Liver (tissue), 10 donors: ENCODE measurements at places on chromosomes 4 and X.
A peak's percentile ranks its signal among the peaks of the same experiment; 100 is the strongest.

DNA sequence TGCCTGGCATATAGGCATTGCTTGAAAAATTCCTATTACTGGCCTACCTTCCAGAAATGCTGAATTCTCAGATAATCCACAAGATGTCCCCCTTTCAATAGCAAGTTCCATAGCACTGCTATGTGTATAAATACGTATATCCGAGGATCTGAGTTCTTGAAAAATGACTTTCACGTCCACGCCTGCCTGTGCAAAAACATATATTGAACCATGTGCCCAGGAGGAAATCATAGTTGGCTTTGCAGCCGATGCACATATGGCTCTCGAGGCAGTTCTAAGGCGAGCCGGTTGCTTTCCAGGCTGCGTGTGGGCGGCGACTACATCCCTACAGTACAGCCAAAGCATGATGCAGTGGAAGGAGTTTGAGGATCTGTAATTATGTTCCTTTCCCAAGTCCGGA is 55.4 kb upstream of the ESX1 start:
- DNase-seq = no peak

DNA sequence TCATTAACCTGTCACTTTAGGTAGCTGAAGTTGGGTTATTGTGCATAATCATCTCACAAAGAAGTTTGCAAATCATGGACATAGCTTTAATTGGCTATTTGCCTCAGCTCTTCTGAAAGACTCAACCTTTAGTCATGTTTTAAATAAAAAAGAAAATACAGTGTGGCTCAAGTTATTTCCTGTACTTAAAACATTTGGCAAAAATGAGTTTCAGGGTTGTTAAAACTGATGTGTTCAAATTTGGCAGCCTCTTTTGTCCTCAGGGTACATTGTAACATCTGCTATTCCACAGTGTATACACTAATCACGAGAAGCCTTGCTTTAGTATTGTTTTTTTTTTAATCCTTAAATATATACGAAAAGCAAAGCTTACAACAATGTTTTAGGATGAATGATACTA is 31.5 kb upstream of the HPGD start:
- no peak for DNase-seq

DNA sequence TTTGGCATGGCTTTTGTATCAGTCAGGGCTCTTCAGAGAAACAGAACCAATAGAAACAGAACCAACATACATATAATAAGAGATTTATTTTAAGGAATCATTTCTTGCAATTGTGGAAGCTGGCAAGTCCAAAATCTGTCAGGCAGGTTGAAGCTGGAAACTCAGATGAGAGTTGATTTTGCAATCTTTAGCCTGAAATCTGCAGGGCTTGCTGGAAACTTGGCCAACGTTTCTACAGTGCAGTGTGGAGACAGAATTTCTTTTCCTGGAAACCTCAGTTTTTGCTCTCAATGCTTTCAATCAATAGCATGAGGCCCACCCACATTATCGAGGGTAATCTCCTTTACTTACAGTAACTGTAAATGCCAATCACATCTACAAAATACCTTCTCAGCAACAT is 45.4 kb downstream of the COMMD8 start:
- DNase-seq = no peak

DNA sequence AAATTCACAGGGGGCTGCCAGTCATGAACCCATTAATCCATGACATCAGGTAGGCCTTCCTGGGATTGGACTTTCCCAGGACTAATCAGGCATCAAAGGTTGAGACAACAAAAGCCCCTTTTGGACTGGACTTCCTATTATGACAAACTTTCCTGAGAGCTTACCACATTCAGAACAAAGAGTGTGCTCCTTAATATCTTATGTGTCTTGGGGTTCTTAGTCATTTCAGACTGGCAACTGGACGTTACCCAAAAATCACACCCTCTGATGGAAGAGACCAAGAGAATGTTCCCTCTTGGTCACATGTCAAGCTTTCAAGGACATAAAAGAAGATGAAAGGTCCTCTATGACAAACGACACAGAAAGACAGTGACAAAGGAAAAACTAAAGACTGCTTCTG is 31.6 kb upstream of the PPP1R2C start:
- DNase-seq = no peak

GRCh38 chr4:148004228-148004857 is 272.5 kb downstream of the ARHGAP10 start:
- DNase-seq = no peak

DNA sequence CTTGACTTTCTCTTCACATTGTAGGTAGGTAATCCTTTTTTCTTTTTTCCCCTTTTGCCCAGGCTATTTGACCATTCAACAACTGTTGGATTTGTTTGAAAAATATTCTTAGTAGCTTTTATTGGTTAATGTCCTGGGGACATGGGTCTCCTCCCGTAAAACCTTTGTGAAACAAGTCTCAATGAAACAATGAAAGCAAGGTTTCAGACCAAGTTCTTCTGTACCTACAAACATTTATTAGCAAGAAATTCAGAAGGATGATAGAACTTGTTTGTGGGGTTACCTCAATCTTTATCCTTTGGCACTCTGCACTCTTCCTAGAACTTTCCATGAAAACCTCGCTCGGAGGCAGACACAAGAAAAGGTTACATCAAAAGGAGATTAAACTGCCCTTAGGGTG is 190.7 kb upstream of the ANK2 start:
- DNase-seq = no peak

GRCh38 chr4:156476359-156476758 is 495.2 kb downstream of the PDGFC start:
- DNase-seq = no peak

- no peak for DNase-seq
These were observed 3.0 kb downstream of the ZIC3 start for GRCh38 chrX:137568741-137569469.

GRCh38 chrX:133709501-133709900 is 275.9 kb downstream of the GPC3 start:
- DNase-seq = no peak

DNA sequence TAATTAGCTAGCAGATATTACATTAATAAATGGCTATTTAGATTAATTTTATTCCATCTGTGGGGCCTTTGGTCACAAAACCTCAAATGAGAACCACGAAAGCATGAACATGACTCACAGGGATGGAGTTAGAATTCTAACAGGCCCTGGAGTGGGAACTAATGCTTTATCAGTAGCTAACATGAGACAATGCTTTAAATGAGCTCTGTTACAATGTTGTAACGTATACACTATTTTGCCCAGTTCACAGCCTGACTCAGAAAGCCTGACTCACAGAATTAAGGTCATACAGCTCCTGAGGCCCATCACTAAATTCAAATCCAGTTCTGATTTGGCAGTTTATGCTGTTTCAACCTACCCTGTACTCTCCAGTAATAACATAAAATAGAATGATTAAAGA is 23.2 kb downstream of the VEGFC start:
- no peak for DNase-seq

DNA sequence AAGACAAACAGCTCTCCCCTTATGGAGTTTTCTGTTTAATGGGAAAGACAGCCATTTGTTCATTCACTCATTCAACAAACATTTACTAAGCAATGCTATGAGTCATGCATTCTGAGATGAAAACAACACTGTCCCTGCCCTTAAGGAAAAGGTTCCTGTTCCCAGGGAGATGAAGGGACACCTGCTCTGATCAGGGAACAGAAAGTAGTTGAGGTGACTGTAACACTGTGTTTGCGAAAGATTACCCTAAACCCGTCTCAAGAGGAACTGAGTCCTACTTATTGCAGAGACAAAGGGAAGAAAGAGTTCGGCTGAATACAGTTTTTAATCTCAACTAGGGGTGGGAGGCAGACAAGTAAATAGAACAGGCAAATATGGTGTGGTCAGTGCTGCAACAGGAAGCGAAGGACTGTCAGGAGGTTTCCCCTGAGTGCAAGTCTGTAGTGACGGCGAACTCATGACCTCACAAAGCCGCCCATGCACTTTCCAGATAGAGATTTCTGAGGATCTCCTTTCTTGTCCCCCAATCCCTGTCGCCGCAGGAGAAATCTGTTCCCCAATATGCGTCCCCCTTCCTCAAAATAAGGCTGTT is 712 bp downstream of the STX18 start:
- peak; percentile 41 for DNase-seq

DNA sequence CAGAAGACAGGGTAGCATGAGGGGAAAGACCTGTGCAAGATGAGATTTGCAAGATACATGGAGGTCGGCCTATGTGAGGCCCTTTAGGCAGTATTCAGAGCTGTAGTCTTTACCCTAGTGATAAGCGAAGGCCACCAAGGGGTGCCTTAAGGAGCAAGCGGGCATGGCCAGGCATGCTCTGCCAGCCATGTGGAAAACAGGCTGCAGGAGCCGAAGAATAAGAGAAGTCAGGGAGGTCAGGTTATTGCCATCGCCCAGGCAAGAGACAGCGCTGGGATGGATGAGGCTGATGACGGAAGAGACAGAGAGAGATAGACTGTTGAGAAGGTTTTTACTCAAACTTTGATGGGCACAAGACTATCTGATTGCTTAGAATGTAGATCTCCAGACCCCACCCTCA is 7.0 kb upstream of the FATE1 start:
- no peak for DNase-seq

GRCh38 chr4:10260777-10261176 is 144.2 kb upstream of the WDR1 start:
- DNase-seq = no peak

GRCh38 chrX:16185725-16186136 is 18.4 kb downstream of the MAGEB17 start:
- no peak for DNase-seq

DNA sequence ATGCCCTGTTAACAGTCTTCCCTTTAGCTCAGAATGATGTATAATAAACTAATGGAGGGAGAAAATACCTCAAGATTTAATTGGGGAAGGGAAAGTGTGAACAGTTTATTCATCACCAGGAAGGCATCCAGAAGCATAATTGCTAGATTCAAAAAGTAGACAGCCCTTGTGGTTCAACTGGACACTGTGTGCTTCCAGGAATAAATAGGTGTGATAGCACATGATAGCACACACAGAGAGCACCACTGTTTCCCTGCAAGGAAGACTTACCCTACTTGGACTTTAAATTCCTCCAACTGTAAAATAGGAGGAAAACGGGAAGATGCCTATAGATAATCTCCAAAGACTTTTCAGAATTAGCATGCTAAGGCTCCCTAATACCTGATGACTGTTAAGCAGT is 27.8 kb downstream of the SLC39A8 start:
- DNase-seq = no peak

DNA sequence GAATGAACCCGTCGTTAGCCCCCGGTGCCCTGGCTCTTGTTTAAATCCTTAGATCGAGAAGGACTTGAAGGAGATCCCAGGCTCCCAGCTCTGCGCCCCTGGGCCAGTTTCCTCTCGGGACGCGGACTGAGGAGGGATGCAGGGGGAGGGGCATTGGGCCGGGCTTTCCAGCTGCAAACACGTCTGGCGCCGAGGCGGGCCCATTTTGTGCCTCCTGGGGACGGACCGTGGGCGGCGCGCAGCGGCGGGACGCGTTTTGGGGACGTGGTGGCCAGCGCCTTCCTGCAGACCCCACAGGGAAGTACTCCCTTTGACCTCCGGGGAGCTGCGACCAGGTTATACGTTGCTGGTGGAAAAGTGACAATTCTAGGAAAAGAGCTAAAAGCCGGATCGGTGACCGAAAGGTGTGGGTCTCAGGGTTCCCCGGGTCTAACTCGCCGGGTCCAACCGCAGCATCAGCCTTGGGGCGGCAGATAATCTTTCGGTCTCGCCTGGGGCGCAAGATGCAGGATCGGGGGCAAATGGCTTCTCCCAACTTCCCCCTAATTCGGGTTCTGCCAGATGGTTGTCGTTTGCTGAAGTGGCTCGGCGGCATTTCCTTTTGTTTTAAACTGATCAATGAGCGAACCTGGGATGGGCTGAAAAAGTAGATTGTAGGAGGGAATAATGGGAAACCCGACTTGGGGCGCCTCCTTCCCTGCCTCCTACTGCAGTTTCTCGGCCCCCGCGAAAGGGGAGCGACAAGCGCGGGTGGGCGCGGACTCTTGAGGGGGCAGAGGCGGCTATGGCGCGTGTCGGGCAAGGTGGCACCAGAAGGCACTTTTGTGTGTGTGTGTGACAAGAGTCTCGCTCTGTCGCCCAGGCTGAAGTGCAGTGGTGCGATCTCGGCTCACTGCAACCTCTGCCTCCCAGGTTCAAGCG is 2.9 kb downstream of the PDGFRA start:
- no peak for DNase-seq

GRCh38 chrX:133933316-133933715 is 52.1 kb downstream of the GPC3 start:
- DNase-seq = no peak

DNA sequence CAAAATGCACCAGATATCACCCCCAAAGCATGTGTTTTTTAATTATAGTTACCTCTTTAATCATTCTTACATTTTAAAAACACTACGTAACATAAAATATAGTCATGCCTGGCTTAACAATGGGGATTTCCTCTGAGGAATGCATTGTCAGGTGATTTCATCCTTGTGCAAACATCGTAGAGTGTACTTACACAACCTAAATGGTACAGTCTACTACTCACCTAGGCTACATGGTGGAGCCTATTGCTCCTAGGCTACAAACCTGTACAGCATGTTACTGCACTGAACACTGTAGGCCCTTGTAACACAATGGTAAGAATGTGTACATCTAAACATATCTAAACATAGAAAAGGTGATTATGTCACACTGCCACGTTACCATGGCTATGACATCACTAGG is 208.6 kb downstream of the SPOCK3 start:
- DNase-seq = no peak

- no peak for DNase-seq
These were observed 74.0 kb upstream of the TBL1X start for GRCh38 chrX:9390693-9391368.

DNA sequence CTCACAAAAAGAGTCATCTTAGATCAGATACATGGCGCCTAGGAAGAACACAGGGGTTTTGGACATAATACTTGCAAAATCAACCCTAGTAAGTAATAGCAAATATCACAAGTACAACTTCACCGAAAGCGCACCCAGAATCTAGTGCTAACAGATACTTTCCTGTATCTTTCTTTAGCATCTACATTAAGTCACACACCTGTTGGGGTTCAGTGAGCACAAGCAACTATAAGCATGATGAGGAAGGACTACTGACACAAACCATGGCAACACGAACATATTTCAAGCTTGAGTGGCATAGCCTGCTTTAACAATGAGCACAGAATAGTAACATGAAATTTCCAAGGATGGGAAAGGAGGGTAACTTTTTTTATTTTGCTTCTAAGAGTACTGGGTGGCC is 116.1 kb downstream of the GPC3 start:
- no peak for DNase-seq

DNA sequence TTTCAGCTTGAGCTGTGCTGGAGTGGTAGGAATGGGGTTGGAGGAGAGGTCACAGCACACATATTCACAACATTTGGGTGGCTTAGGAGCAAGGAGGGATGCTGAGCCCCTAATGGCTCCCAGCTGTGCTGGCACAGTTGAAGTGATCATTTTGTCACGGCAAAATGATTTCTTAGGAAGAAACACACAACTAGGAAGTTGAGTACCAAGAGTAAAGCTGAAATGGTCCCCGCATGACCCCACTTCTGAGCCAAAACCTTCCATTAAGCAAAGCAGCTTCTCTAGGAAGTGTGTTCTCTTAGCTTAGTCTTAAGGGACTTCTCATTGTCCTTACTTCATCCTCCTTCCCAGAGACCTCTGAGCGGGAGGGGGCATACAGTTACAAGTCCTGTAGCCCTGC is 12.6 kb downstream of the CAPN6 start:
- DNase-seq = no peak

GRCh38 chr4:105236202-105236915 is 89.7 kb downstream of the TET2 start:
- DNase-seq = no peak

- DNase-seq = no peak
These were observed 1520.7 kb upstream of the PCDH7 start for GRCh38 chr4:29199485-29199884.
